Activated T-cell treated with anti-CD3 and anti-CD28 coated beads, Interleukin-2, amount 50 U/mL, for 72 hours (primary cell): ENCODE measurements at places on chromosomes 6 and 20.

DNA sequence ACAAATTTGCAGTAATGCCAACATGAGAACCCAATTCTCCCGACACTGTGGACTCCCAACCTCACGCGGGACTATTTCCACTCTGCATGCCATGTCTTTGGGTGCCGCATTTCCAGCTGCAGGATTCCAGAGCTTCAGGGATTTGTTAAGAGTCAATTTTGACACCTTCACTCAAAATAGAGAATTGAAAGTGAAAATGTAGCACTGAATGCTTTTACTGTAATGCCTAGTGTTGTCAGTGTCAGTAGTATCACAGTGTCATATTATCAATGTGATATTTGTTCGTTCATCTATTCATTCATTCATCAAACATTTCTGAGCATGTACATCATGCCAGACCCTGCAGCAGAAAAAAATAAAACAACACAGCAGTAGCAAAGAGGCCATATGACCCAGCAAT is 13.4 kb upstream of the FAM50B start:
- DNase-seq: no peak

GRCh38 chr6:125812394-125813292 is 21.9 kb downstream of the NCOA7 start:
- no peak for DNase-seq

DNA sequence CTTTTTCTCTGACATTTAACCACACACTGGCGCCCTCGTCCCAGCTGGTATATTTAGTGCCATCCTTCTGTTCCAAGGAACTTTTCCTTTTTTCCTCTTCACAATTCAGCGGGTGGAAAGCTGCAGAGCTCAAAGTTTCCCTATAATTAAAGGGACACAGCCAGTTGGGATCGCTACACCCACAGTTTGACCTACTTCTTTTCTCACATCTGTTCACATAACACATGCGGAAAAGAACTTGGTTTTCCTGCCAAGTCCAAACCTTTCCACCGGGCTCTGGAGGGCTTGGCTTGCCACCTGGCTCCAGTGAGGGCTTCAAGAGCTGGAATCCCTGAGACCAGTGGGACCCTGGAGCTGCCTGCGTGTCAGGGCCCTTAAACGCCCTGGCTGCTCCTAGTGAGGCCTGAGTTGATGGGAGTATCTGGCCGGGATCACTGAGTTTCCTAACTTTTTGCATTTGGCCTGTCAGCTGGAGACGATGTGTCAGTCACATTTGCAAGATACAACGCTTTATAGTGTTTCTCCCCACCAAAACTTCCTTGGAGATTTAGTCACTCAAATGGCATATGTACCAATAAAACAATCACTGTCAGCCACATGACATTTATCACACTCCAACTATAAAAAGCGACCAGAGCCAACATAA is 176.0 kb downstream of the SASH1 start:
- no peak for DNase-seq

DNA sequence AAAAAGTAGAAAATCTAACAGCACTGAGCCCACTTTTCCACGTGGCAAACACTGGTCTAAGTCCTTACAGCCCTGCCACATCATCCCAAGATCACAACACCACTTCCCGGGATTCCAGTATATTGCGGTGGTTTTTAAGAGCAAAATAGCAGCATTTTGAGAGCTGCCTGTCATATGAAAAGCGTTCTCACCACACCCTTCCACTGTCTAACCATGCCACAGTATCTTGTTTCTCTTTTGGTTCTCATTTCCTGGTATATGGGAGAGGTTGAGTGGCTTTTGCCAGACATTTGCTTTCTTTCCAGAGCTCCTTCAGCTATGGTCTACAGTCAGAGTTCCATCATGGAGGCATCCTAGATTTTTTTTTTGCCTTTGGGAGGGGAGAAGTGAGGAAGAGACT is 243.0 kb downstream of the TSHZ2 start:
- DNase-seq: no peak

DNA sequence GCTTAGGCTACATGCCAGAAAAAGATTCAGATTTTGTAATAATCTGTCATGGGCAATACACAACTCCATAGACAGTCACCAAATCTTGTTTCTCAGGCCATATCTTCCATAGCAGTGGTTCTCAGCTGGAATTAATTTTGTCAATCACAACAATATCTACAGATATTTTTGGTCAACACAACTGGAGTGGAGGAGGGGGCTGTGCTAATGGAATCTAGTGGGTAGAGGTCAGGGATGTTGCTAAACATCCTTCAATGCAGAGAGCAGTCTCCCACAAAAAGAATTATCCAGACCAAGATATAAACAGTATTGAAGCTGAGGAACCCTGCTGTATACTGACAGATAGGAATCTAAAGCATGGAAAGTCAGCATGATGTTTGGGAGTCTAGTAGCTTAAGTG is 174.6 kb downstream of the UBE3D start:
- DNase-seq: no peak

GRCh38 chr6:34992376-34992775 is 103.3 kb downstream of the ANKS1A start:
- DNase-seq: no peak
